ENCODE measurements at places on chromosomes 12 and 14. TPM values are rescaled to one million over a fixed set of nuclear protein-coding genes. Genes with fewer than 3 reads are reported as not detected.

The CEP170B gene
- total RNA-seq = 18.2 TPM

The RGS6 gene
- total RNA-seq = 7.6 TPM

The MUCL1 gene
- not detected for total RNA-seq

The BIN2 gene
- total RNA-seq = 0.74 TPM

The NID2 gene
- total RNA-seq = 11.8 TPM

The SPX gene
- 0.25 TPM for total RNA-seq

The CCDC60 gene
- not detected for total RNA-seq

The GNG2 gene
- total RNA-seq = 286 TPM
